ENCODE measurements at places on chromosomes 1 and 21. TPM values are rescaled to one million over a fixed set of nuclear protein-coding genes. Genes with fewer than 3 reads are reported as not detected.

GRCh38 chr1:41498391-41498790 is 13.9 kb upstream of the EDN2 start:
- no peak for DNase-seq

- no peak for DNase-seq
Observed at GRCh38 chr1:167173516-167174184, 47.0 kb upstream of the POU2F1 start.

GRCh38 chr1:237071641-237072420 is 29.8 kb downstream of the RYR2 start:
- DNase-seq, result no peak

DNA sequence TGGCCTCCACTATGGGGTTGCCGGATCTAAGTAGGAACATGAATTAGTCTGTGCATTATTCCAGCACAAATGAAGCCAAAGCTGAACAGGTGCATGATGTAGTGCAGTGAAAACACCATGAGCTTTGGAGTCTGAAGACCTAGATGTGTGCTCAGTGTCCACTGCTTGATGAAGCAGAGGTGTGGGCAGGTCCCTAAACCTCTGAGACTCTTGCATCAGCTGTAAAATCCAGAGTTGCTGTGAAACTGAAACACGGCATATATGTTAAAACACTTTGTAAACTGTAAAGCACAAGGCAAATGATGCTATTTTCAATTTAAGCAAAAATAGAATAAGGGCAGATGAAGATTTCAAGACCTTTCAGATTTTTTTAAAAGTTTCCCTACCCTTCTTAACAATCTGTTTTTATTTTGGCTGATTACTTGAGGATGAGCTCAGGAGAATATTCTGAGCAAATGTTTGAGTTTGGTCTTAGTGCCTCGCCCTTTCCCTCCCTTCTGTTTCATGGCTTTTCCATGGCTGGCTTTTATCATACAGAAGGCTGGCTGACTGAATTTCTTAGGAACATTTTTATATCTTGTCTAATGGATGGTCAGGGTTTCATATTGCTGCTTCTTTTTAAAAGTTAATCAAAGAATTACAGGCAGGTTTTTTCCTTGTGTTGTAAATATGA is 221.8 kb downstream of the NTNG1 start:
- no peak for DNase-seq

GRCh38 chr21:42547001-42547905 is 33.6 kb downstream of the SLC37A1 start:
- no peak for DNase-seq

DNA sequence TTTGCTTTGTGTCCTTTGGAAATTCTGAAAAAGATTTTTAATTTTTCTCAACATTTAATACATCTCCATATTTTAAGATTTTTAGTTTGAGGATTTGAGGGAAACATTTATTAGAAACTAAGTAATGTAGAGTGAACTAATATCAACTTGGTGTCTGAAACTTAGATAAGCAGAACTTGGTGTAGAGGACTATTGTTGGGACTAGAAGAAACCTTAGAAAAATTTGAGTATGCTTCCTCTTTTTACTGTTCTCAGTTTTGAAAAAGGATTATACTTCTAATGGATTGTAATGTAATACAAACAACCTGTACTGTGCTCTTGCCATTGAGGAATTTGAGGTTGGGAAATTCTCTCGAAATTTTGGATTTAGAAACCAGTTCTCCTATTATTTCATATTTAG is 2.4 kb downstream of the FNBP1L start:
- DNase-seq, result no peak

TDRD5 gene
- not detected for total RNA-seq

- DNase-seq, result peak; percentile 2
Observed at GRCh38 chr1:192639607-192640368, 3.8 kb downstream of the RGS13 start.

GUCA2B gene
- total RNA-seq, result not detected

TMEM50B gene
- 31.6 TPM for total RNA-seq

GRCh38 chr1:57132993-57133622 is 167.3 kb upstream of the C8B start:
- DNase-seq, result no peak

DNA sequence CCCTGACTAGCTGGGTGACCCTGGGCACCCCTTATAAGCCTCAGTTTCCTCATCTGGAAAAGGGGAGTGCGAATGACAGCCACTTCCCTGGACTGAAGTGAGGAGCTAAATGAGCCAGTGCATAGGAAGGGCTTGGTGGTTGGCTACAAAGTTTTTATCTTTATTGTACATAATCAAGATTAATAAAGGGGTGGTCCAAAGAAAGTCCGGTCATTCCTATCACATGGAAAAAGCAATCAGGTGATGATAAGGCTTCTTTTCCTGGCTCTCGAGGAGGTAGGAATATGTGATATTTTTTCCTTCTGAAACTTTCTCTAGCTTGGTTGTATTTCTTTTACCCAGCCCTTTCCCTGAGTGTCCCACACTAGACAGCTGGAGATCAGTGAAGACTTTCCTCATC is 56.5 kb downstream of the TMCO4 start:
- DNase-seq, result no peak

- no peak for DNase-seq
Observed at GRCh38 chr1:57238233-57238781, 185.6 kb downstream of the DAB1 start.

PLA2G2D gene
- not detected for total RNA-seq

MYOM3 gene
- 0.05 TPM for total RNA-seq

AKIRIN1 gene
- 71.4 TPM for total RNA-seq

IFI44L gene
- 0.45 TPM for total RNA-seq

MFSD2A gene
- total RNA-seq, result 3.2 TPM
